NCI-H460 (cell line): ENCODE measurements at places on chromosomes 2 and 18.

GRCh38 chr2:29251406-29251805 lies 136.2 kb downstream of the CLIP4 start:
- no peak for DNase-seq

- DNase-seq = no peak
These were observed 17.6 kb upstream of the CASP8 start for GRCh38 chr2:201242571-201243277.

GRCh38 chr18:75496151-75496550 lies 68.6 kb upstream of the SMIM21 start:
- no peak for DNase-seq

DNA sequence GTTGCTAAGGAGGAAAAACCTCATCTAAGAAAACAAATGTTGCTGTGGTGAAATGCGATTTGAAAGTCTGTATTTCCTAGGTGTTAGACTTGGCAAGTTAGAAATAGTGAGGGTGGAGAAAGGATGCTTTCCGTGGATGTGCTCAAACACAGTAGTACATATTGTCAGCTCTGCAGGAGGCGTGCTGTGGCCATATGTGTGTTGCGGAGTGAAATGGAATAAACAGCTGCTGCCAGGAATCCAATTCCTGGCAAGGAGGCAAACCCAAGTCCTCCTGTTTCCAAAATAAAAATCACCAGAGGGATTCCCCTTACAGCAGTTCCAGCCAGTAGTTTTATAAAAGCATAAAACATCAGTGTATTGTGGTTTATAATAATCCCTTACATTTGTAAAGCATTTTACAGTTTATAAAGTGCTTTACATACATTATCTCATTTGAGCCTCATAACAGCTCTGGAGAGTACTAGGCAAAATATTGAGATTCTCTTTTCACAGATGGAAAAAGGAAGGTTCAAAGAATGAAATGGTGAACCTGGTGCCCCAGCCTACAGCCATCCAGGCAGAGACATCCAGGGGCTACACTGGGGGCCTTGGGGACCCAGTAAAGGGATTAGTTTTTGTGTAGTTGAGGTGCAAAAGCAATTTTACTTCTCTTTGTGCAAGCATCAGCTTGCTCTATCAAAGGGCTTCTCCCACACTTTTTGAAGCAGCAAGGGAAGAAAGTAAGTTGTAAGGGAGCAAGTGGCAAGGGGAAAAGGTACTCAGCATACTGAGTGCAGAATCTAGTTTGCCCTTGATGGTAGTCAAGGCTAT lies 206.0 kb downstream of the AGPS start:
- DNase-seq = no peak

DNA sequence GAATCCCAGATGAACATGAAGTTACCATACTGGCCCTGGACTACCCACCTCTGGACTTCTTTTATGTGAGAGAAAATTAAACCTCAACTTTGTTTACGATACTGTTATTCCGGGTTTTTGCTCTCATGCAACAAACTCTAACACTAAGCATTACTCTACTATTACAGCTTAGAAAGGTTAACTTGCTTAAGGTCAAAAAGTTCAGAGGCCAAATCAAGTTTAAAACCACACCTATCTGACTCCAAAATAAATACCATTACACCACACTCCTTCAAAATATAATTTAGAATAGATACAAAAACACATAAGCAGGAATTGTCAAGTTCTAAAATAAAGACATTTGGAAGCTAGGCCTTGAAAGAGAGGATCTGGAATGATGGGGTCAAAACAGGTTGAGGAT lies 75.0 kb downstream of the DTNB start:
- no peak for DNase-seq

GRCh38 chr2:28093768-28094167 lies 203.2 kb downstream of the BABAM2 start:
- DNase-seq = no peak

DNA sequence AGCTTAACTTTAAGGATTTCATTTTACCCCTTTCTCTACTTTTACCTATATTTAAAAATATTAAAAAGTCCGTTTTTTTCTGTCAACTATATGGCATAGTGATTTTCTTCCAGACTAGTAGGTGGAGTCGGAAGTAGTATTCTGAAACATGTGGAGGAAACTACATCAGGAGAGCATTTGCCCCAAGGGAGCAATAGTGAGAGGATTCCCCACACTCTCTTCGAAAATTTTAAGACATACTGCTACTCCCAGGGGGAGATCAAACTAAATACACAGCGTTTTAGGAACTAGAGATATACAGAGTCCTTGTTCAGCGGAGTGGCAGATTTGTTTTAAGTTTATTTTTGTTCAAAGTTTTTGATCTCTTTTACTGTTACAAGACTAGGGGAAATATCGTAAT lies 40.6 kb downstream of the METAP1D start:
- DNase-seq = no peak

DNA sequence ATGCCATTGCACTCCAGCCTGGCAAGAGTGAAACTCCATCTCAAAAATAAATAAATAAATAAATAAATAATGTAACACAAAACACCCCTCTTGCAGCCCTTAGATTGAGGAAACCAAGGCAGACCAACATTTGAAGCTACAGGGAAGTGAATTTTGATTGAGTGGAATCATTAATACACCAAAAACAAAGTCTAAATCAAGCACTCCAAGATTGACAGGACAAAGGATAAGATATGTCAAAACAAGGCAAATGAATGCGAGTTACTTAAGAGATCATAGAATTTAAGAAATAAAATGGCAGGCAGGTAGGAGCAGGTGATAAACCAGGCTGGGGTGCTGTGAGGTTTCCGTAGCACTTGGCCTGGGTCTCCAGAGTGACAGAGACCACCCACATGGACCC lies 54.9 kb upstream of the RAB12 start:
- no peak for DNase-seq

GRCh38 chr2:244547-244946 lies 19.3 kb downstream of the SH3YL1 start:
- no peak for DNase-seq

DNA sequence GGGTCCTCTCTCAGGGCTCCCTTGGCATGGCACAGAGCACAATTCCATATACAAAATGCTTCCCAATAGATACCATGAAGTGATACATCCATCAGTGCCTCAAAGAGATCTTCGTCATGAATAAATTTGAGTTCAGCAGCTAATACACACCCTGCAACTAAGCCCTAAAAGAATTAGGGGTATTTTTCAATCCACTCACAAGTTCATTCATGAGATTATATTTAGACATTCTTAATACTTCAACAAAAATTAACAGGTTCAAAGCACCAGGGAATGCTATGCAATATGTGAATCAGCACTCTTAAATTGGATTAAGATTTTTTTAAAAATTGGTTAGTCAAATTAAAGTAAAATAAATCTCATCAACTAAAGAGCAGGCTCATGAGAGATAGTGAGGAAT lies 79.7 kb downstream of the PID1 start:
- no peak for DNase-seq

GRCh38 chr2:42054714-42055430 lies 7.1 kb downstream of the PKDCC start:
- no peak for DNase-seq

DNA sequence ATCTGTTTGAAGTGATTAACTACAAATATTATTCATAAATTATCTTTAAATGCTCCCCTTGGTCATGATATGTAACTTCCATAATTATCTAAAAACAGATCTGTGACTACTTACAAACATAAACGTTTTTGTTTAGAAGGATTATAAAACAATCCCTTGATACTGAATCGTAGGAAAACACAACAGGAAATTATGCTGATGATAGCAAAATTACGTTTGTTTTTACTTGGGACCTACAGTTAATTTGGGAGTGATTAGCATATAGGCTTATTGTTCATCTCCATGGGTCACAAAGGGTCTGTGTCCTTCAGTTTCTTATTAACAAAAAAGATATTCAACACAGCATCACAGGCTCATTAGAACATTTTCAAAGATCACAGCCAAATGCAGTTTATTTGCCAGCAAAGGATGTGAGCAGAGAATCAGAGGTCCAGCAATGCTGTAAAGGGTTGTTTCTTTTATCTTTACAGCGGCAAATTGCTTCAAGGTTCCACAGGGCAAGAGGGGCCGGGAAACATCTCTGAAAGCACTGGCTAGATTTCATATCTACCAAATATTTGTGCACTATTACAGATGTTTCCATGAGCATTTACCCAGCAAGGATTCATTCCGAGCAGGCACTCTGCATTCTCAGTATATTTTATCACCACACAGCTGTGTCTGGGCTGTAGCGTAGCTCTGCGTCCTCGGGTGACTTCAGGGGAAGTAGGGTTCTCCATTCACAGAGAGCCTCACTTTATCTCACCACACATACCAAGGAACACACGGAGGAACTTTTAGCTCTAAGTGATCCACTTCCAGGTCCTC lies 4.1 kb downstream of the CCDC195 start:
- no peak for DNase-seq
